ENCODE measurements at places on chromosomes 2 and 18.

- peak; percentile 26 for DNase-seq
Observed at GRCh38 chr2:167965907-167966761, 281.3 kb downstream of the STK39 start.

GRCh38 chr2:10452956-10453904 lies 5.1 kb upstream of the ODC1 start:
- DNase-seq = no peak

DNA sequence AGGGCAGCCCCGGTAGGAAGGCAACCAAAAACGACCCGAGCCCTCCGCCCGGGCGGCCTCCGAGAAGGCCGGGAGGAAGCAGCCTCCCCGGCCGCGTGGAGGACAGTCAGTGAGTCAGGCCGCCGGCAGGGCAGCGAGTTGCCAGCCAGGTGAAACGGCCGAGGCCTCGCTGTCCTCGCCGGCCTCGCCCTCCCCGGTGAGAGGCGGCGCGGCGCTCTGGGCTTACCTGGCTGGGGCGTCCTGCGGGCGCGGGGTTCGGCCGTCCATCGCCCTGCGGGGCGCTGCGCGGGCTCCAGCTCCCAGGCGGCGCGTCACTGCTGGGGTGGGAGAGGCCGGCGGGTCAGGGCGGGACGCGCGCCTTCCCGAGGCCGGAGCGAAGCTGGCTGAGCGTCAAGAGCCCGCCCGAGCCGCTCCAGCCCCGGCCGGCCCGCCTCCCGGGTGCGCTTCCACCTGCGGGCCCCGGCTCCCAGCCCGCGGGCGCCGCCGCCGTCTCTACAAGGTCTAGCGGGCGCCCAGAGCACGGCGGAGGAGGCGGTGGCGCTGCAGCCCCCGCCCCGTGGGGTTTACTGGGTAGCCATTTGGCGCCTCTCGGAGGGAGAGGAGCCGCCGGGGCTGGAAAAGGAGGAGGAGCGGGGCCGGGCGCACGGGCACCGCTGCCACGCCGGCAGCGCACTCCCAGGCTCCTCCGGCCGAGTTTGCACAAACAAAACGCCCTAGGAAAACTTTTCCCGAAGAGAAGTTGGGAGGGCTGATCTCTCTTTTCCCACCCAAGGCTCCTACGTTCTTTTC lies 499 bp downstream of the COBLL1 start:
- DNase-seq = peak; percentile 91

DNA sequence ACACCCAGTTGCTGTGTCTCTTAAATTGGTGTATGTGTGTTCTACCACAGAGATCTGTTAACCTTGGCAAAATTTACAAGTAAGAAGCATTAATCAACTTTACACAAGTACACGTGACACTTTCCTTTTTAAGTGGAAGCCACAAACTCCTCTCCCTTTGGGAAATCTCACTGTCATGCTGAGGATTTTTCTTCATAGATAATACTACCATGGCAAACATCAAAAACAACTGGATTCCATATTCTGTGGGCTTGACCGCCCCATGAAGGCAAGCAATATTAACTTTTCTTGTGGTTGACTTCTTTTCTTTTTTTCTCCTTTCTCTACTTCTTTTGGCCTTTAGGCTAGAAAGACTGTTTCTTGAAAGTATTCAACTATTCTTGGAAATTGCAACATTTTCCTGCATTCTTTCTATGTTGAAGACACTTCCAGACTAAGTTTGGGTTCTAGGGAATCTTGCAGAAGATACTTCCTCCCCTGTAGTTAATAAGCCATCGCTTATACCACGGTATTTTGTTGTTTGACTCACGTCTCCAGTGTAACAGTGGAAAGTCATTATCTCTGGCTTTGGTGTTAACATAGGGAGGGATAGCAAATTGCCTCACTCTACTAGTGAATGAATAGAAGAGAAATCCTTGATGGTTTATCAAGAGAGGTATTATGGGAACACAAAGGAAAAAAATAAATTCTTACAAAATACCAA lies 79.5 kb downstream of the SLC8A1 start:
- DNase-seq = peak; percentile 25

DNA sequence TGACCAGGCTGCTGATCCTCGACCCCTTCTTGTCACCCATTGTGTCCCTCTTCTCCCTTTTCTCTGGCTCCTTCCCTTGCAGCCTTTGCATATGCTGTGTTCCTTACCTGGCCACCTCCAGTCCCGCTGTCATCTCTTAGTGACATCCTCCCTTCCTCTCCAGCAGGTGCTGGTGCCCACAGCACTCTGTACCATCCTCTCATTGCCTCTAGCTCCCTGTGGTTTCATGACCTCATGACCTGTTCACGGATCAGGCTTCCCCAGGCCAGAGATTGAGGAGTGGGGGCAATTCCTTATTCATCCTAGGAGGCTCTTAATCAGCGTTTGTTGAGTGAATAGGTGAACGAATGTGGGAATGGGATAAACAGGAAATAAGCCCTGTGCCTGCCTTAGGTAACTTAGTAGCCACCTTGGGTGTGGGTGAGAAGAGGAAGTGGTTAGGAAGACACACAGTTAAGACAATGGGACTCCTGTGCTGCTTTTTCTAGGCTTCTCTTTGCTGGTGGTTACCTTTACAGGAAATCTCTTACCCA lies 35.5 kb downstream of the ITGA6 start:
- DNase-seq = no peak

DNA sequence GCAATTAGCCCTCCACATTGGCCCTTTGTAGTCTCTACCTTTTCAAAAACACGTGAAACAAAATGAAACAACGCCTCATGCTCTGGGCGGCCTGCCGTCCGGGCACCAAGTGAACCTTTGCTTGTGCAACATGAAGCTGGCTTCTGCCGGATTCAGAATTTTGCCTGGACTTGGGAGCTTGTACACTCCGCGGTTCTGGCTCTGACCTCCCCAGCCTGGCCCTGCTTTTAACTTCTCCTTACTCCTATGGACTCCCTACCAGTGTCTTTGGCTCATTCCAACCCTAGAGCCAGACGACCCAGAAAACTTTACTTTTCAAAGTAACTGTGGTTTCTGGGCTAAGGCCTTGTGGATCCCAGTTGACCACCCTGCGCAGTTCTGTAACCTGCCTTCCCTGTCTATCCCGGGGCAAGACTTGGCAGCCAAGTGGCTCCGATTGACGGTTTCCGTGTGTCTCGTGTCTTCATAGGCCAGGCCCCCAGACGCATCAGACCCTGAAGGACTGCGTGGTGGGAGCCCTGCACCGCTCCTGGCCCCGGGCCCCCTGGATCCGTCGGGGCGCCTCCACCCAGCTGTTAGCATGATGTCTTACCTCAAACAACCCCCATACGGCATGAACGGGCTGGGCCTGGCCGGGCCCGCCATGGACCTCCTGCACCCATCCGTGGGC lies 1.9 kb downstream of the OTX1 start:
- DNase-seq = no peak

- DNase-seq = no peak
Observed at GRCh38 chr2:134900151-134900550, 18.5 kb upstream of the CCNT2 start.

DNA sequence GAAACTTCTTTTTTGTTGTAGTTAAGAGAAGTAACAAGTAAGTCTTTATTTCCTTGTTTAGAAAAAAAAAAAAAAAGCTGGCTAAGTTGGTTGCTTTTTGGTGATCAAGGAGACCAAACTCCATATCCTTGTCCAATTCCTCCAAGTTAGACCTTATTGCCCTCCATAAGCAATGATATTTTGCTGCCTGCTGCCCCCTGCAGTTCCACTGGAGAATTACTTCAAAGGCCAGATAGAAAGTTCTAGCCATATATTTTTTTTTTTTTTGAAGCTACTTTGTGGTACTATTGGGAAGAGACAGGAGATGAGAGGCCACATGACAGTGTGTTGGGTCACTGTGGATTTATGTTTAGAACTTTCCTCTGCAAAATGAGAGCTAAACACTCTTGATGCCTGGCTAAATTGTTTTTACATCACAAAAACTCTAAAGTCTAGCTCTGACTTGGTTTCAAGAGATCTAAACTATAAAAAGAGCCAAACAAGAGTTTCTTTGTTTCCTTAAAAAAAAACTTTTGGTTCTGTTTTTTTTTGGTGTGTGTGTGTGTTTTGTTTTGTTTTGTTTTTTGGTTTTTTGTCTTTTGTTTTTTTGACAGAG lies 80.7 kb upstream of the RASGRP3 start:
- peak; percentile 64 for DNase-seq

DNA sequence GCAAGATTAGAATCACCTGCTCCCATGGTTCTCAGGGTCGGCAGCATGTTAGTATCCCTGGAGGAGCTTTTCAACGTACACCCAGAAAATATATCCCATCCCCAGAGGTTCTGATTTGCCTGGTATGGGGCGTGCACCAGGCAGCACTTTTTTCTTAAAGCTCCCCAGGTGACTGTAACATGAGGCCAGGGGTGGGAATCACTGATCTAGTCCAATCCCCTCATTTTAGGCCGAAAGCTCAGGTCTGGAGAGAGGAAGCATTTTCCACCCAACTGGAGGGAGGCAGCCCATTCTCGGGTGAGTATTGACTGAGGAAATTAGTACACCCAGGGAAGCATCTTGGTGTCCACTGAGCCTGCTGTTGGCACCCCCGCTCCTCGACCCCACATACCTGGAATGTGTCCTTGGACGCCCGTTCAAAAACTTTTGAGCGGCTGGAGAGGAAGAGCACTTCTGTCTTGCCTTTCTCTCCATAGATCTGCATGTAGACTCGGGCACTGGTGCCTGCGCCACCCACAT lies 94.3 kb downstream of the LOXHD1 start:
- no peak for DNase-seq

DNA sequence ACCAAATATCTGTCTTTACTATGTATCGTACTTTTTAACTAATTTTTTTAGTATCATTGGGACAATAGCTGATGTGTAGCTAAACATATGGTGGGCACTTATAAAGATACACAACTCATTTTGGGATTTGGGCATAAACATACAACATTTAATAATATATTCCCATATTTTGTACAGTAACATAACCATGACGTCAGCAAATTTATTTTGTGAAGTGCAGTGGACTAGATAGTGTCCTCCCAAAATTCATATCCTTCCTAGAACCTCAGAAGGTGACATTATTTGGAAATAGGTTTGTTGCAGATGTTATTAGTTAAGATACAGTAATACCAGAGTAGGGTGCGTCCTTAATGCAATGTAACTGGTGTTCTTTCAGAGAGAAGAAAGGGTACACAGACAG lies 356.7 kb downstream of the CDH7 start:
- no peak for DNase-seq

DNA sequence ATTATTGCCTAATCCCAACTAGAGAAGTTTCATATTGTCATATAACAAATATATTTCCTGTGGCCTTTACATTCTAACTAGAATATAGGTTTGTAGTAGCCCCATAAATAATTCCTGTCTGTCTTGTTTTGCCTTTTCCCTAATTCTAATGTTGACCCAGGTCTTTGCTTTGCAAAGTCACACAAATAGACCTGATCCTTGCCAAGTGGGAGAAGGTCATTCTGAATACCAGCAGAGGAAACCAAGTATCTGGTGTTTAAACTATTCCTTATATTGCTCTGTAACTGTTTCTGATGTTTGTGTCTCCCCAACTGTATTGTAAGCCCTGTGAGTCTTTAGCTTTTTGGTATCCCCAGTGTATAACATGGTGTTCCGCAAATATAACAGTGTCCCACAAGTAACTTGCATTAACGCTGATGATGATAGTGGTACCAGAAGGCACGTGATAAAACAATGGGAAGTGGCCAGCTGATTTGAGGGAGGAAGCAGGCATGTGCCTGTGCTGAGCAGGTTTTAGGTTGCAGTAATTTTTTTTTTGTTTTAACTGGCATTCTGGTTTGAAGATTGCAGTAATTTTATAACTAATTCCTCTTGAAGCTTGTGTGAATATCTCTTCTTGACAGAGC lies 11.1 kb downstream of the HADHB start:
- no peak for DNase-seq

DNA sequence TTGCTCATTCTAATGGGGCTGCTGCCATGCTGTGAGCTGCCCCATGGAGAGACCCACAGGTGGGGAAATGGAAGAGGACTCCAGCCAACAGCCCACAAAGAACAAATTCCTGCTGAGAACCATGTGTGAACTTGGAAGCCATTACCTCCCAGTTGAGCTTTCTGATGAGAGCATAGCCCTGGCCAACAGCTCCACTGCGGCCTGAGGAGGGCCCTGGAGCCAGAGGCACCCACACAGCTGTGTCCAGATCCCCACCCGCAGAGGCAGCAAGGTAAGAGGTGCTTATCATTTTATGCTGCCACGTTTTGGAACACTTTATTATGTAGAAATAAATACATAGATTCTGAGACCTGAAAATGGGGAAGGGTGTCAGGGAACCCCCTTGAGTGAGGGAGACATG lies 44.2 kb upstream of the OTOS start:
- DNase-seq = no peak

GRCh38 chr2:49490710-49491109 lies 336.4 kb upstream of the FSHR start:
- peak; percentile 59 for DNase-seq

DNA sequence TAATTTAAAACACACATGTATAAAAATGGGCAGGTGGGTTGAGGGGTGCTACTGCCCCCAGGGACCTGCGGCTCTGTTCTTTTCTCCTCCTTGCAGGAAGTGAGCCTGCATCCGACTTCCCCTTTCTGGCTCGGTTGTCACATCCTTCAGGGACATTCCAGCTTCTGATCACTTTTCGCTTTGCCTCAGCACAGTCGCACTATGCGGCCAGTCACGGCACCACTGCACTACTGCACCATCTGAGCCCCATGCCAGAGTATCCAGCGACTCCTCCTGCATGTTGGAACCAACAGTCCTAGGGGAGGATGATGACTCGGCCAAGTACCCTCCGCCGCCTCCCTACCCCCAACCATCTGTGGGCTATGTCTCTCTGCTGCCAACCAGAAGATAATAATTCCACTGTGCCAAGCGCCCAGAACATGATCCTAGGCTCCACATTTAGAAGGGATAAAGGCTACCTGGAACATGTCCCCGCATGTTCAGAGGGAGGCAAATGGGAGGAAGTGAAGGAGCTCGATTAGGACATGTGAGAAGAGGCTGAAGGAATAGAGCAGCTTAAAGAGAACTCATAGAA lies 17.6 kb downstream of the CDC42EP3 start:
- DNase-seq = peak; percentile 44

GRCh38 chr18:59686260-59686659 lies 11.0 kb downstream of the CCBE1 start:
- no peak for DNase-seq

GRCh38 chr2:202054679-202055078 lies 18.4 kb upstream of the KIAA2012 start:
- no peak for DNase-seq

DNA sequence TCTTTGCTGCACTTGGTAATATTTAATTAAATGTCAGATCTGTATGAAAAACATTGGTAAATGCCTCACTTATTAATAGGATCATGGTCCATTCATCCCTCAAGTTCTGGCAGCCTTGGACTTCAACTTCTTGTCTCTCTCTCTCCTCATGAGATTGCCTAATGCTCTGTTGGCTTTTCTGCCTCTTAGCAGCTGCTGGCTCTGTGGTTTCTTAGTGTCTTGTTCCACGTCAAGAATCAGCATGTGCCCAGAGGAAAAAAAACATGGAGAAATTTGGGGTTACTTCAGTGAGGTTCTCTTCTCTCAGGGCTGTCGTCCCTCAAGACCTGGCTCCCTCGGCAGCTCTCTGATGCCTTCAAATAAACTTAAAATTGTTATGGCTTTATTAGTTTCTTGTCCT lies 75.4 kb downstream of the TAF4B start:
- DNase-seq = no peak
